ENCODE measurements at places on chromosomes 7 and 10.

DNA sequence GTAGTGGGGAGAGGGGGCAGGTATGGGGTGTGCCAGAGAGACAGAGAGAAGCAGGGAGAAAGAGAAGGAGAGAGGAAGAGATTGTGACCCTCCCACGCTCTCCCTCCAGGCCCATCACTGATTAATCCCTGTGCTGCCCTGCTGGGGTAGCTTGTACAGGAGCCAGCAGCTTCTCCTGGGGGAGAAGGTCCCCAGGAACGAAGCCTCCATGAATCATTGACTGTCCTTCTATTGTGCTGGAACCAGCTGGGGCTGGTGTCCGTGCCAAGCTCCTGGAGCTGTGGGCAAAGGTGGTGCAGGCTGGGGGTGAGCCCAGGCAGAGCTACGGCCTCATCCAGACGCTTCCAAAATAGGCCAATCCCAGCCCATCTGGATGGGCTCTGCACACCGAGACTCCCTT lies 20.9 kb downstream of the AQP1 start:
- no peak for DNase-seq

GRCh38 chr7:80379034-80379982 lies 132.6 kb downstream of the GNAT3 start:
- DNase-seq, result no peak

DNA sequence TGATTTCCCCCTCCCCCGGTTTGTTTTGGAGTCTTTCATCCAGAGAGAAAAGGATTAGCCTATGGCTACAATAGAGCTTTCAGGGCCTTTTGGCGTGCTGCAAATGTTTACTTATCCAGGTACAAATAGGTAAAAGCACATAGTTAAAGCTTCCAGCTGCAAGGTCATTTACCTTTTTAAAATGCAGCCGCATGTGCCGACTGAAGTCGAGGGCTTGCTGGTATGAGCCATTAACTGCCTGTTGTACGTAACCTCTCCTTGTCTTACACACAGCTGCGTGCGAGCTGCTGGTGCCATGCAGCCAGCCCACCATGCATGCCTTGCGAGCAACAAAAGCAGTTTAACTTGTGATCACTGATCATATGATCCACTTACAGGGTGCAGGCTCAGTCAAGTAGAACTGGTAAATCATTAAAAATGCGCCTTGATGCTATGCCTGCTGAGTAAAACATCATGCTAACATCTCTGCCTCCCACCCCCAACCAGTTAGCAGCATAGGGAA lies 866.4 kb downstream of the LRMDA start:
- DNase-seq, result no peak

DNA sequence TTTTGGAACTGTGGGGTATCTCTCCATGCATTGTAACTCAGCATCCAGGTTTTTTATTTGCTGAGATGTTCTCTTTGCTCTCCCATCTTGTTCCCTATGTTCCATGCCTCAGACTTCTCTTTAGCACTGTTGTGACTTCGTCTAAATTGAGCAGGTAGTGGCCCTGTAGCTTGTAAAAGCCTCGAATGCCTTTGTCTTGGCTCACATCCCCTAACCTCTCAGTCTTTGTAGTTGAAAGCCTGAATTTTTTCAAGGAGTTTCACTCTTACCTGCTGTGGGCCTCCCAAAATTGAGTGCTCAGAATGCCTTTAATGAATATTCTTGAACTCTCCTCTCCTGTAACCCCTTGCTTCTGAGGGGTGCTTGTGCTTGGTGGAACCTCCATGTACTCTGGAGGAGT lies 1137.3 kb downstream of the REEP3 start:
- no peak for DNase-seq

GRCh38 chr10:118904286-118904685 lies 125.2 kb upstream of the NANOS1 start:
- peak; percentile 82 for DNase-seq

GRCh38 chr7:96837593-96837992 lies 127.9 kb upstream of the SEM1 start:
- DNase-seq, result no peak

- no peak for DNase-seq
These were observed 118.0 kb upstream of the KMT2C start for GRCh38 chr7:152553671-152554317.

DNA sequence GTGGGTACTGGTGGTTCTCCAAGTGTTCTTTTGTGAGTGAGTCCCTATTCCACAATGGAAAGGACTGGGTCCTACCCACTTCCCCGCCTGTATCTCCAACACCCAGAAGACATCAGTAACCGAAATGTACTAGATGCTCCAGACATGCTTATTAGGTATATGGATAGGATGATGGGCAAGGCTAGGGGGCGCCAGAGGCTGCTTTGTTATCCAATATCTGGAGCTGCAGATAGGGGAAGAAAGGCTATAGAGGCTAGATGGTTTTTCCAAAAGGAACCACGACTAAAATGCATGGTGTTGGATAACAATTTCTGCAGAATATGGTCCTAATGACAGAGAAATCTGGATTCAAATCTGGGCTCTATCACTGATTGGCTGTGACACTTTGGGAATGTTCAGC lies 56.2 kb upstream of the TM9SF3 start:
- DNase-seq, result peak; percentile 0

- DNase-seq, result no peak
These were observed 25.9 kb upstream of the SP4 start for GRCh38 chr7:21401944-21402343.

DNA sequence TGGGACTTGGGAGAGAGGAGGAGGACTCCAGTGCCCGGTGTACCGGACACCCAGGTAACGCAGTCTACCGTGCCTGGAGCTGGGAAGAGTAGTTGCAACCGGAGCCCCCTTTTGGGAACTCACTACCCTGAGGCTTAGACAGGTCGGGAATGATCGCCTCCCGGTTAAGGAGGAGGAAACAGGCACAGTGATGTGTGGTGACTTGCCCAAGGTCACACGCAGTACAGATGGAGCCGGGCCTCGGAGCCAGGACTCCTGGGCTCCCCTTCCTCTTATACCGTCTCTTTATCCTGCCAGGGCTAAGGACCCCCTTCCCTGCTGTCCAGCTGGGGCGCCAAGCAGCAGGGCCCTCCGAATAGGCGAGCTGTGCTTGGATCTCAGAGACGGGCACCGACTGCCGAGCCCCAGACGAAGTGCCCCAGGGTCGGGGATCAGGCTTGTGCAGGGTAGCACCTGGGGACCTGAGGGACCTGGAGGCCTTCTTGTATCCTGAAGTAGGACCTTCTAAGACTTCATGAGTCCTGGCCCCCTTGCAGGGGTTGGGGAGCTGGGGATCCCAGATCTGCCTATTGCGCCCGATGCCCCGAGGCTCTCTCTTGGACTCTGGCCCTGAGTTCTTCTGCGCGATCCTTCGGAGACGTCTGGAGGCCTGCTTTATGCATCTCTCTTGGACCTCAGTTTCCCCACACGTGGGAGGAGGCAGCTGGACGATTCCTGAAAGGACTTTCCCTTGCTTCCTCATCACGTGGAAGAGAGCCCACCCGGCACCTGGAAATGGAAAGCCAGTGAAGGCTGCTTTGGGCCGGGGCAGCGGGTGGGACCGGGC lies 767 bp upstream of the CYP26A1 start:
- peak; percentile 6 for DNase-seq

DNA sequence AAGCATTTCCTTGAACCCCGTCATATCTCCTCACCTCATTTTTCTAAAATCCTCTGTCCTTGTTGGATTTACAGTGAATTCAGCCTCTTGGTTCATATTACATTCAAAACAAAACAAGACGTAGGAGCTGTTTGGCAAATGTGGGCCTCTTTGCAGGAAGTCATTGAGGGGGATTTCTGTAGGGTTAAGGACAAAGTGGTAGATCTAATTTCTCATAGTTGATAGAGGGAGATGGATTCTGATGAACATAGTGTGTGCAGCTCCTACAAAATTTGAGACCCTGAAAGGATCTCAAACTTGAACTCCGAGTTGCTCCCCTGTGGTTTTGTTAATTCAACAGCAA lies 682 bp downstream of the TBXAS1 start:
- DNase-seq, result no peak

GRCh38 chr7:30329716-30330115 lies 45.3 kb downstream of the ZNRF2 start:
- DNase-seq, result no peak

DNA sequence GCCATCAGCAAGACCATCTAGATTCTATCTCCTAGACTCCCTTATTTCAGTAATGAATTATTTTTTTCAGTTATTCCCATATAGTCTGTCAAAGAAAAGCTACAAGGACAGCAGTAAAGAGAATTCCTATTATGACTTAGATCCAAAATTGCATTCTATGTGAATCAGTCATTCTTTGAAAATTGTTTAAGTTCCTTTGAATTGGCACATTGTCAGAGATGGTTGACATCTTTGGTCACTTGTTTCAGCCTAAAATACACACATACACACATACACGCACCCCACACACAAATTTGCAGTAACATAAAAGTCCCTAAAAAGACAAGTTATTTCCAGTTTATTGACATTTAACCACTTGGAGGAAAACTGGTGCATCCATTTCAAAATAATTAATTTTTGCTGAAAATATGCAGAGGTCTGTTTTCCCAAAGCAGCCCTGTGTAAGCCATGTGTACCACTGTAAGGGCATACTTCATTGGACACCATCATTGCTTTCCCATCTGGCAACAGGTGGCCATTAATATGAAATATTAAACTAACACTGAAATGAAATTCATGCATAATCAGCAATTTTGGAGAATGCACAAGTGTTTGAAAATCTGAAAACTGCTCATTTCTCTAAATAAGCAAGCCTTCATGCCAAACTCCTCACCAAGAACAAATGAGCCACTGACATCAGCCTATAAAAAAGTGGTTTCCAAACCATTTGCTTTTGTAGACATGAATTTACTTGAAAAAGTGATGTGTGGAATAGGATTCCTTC lies 121.7 kb upstream of the COL1A2 start:
- no peak for DNase-seq

DNA sequence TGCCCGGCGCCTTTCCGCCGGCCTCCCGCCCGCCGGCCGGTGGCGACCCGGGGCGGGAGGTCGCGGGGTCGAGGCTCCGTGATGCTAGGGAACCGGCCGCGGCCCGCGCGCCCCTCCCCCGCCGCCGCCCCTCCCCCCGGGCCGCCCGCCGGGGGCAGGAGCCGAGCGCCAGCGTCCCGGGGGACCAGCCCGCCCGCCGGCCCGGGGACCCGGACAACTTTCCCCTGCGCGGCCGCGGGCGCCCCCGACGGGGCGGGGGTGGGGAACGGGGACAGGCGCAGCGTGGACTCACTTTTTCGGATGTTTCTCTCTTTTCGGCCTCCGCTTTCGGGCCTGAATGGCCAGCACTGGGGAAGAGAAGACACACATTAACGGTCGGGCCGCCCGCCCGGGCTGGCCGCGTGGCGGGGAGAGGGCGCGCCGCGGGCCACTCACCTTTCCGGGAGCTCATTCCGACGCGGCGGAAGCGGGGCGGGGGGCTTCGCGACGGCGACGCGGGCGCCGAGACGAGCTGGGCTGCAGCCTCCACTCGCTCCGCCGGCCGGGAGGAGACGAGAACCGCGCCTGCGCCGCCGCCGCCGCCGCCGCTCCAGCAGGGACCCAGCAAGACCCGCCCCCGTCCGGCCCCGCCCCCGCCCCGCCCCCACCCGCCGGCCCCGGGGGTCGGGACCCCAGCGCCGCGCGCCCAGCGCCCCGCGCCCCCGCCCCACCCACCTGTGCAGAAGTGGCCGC lies at the start of gene SRPK2:
SRPK2 (minus strand) TSS at position 566 of the 732 bp plus-strand sequence.
- DNase-seq, result peak; percentile 57

DNA sequence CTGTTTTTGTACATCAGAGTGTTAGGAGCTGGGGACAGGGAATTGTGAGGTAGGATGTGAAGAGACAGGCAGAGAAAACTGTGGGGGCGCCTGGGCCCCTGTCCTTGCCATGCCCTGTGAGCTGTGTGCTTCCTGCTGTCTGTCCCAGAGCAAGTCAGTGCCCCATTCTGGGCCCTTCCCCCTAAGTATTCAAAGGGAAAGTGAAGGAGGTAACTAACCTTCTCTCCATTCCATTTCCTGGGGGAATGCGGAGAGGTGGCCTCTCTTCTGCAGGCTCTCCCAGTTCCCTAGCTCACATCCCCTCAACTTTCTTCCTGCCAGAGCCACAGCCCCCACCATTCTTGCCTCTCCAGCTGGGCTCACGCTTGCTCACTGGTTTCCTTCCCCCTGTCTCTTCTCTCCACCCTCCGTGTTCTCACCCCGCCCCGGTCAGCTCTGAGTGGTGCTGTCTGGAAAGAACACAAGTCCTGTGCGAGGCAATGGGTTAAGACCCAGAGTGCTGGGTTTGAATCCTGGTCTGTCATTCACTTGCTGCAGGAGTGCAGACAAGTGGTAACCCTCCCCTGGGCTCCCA lies 9.7 kb upstream of the VSIR start:
- DNase-seq, result no peak

GRCh38 chr10:112811741-112812551 lies 138.1 kb upstream of the TCF7L2 start:
- DNase-seq, result no peak

DNA sequence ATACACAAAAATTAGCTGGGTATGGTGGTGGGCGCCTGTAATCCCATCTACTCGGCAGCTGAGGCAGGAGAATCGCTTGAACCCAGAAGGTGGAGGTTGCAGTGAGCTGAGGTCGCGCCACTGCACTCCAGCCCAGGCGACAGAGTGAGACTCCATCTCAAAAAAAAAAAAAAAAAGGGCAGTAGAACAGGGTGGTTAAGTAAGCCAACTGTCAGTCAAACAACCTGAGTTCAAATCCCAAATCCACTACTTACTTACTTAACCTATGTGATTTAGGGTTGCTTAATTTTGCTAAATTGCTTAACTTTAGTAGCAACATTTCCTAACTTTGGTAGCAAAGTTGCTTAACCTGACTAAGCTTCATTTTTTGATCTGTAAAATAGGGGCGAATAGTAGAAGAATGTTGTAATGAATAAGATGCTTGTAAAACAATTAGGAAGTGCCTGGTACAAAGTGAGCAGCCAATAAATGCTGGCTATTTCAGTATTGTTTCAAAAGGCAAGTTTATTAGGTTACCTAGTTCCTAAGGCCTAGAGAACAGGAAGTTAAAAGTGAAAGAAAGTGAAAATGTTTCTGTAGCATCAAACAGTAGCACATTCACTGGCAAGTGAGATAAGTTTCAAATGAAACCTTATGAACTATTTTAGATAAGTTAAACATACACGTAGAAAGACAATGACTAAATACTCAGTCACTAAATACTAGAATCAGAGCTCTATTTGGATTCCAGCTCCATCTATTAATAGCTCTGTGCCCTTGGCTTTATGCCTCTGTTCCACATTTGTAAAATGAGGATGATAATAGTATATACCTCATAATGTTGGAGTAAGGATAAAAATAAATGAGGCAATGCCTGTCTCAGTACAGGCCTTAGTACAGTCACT lies 64.3 kb downstream of the HOXA1 start:
- no peak for DNase-seq

DNA sequence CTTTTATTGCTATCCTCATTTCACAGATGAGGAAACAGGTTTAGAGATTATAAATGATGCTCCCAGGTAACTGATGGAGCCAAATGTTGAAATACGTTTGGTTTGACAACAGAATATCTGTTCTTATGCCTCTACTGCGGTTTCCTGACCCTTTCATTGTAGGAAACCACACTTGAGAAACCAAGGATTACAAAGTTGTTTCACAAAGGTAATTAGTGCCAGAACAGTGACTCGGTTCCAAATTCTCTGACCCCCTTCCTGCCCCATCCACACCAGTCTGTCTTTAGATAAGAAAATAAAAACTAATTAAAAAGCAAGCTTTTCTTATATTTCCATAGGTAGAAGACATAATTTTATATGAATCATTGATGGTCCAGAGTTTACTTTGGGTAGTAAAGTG lies 393.7 kb upstream of the MBL2 start:
- no peak for DNase-seq

Data from NCI-H2171 treated with DMSO at 0.1 percent for 48 hours (cell line).